AG09319 (cell line): ENCODE measurements at places on chromosomes 2 and 18.

- DNase-seq: no peak
Observed at GRCh38 chr2:168565112-168565511, 109.0 kb downstream of the CERS6 start.

DNA sequence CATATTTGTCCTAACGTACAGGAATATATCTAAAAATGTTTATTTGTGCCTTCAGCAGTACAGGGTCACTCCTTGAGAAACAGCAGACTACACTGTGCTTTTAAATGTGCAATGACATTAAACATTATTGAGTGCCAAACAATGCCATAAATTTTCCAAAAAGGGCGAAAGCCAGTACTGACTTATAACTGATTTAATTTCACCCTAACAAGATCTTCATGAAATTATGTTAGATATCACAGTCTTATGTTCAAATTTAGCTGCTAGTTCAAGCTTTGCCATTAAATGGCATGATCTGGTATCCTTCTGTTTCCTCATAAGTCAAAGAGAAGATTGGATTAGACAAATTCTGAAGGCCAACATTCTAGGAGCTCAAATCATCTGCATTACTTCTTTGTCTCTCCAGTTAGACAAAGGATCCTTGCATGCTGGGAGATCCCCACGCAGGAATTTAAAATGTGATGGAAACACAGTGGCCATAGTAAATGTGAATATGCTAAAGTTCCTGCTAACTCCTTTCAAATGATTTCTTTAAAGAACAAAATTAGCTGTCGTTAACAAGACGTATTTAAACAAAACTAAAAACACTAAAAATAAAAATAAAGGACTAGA is 129.3 kb upstream of the STON1 start:
- DNase-seq: no peak

DNA sequence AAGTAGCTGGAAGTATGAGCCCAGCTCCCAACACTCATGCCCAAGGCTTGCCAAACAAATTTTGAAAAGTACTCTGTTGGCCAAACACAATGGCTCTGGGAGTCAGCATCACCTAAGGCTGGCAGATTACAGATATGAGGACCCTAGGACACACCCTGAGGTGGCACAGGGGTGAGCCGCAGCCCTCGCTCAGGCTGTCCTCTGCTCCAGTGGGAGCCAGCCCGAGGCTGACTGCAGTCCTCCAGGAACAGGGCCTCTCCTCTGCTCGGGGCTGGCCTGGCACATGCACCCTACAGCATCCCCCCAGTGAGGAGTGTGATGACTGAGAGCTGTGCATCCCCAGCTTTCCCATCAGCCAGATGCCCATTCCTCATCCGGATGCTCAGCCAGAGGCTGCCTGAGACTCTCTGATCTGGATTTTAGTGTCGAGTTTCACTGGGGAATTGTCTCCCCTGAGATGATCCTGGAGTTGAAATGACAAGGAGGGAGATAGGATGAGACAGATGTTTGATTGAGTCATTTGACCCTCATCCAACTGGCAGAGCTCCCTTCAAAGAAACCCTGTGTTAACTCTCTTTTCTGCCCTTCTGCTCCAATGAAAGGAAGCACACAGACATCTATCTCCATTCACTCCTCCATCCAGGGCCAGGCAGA is 269.3 kb upstream of the NCKAP5 start:
- DNase-seq: no peak

DNA sequence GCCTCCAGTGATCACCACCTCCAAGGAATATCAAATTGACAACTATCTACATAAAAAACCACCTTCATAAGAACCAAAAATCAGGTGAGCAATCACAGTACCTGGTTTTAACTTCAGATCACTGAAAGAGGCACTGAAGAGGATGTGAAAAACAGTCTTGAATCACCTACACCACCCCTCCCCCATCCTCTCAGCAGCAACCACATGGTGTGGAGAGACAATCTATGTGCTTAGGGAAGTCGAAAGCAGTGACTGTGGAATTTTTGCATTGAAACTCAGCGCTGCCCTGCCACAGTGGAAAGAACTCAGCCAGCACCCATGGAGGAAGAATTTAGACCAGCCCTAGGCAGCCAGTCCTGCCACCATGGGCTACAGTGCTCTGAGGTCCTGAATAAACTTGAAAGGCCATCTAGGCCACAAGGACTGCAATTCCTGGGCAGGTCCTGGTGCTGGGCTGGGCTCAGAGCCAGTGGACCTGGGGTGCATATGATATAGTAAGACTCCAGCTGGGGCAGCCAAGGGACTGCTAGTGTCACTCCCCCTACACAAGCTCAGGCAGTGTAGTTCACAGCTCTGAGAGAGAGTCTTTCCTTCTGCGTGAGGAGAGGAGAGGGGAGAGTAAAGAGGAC is 75.6 kb downstream of the ATL2 start:
- no peak for DNase-seq

DNA sequence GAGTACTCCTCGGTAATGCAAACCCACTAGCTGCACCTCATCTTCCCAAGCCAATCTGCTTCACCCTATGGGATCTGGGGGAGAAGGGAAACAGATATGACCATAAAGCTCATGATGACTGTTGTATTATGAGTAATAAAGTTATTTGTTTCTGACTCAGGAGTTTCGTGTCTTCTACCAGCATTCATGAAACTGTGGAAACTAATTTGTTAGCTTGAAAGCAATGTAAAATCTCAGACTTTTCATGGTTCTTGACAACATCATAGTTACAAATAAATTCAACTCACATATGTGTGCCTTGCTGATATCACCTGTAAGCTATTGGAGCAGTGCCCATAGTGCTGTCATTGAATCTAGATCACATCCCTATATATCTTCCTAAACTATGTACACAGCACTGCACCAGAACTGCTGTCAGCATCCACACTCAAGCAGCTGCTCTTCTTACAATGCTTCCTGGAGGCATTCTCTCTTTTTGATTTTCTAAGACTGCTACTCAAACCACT is 135.6 kb upstream of the KYNU start:
- DNase-seq: no peak

GRCh38 chr18:63291278-63291677 is 28.3 kb downstream of the BCL2 start:
- DNase-seq: no peak

DNA sequence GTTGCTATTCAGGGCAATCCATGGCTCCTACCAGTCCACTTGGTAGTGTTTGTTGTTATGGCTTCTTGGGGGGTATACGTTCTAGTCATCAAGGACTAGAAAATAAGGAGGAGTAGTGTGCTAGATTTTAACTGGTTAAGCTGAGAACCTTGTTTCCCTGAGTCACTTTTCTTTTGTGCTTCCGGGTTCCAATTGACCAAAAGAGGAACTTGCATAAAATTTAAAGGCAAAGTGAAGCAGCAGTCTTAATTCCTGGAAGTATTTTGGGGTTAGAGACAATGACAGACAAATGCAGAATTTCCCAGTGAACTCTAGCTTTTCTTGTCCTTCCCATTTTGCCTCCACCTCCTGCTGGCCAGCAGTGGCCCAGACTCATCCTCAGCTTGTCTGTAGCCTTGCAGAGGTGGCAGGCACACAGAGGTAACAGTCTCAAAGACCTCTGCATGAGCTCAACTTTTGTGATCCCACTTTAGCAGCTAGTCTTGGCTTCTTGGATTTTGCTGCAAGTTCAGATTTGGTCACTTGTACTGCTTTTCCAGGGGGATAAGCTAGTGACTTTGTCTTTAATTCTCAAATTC is 1105.8 kb upstream of the NXPH2 start:
- no peak for DNase-seq

DNA sequence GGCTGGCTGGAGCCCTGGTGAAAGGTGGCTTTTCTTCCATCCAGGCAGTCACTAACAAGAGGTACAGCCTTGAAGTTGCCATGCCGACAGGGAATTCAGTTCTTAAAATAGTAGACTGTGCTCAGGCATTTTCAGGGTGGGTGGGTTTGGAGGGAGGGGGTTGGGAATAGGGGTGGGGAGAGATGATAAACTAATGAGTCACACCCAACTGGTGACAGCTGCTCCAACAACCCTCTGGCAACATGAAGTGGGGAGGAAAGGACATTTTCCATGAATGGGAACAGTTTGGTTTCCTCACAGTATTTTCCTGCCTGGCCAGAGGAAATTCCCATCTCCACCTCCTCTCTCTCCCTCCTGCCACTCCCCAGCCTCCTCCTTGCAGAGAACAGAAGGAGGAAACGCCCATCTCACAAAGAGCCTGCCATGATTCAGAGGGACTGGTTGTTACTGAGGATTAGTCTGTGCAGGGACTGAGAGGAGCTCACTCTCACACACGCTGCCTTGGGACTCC is 113.0 kb upstream of the SLC1A4 start:
- no peak for DNase-seq

GRCh38 chr2:88671786-88672427 is 19.6 kb upstream of the RPIA start:
- DNase-seq: no peak

- DNase-seq: no peak
Observed at GRCh38 chr2:238584617-238585016, 157.9 kb downstream of the ASB1 start.

- no peak for DNase-seq
Observed at GRCh38 chr2:199206536-199206935, 251.2 kb downstream of the SATB2 start.

DNA sequence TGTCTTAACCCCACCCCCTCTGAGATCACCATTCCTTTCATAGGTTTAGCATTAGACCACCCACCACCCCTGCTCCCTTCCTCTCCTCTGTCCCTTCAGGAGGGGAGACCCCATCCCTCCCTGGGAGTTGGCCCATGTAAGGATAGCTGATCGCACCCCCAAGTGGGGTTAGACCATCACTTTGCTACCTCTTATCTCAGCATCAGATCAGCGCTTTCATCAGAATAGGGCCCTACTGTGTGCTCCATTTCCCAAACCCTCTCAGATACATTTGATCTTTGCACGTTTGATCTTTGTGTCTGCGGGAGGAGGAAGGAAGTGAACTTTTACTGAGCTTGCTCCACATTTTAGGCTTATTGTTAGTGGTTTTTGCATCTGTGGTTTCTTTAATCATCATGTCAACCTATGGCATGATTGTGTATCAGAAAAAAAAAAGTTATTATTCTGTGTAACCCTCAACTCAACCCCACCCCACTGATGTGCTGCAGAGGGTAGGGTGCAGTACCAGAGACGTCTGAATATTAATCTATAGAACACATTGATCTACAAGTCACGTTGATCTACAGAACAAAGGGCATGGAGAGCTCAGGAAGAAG is 81.2 kb downstream of the PDCL3 start:
- DNase-seq: no peak

DNA sequence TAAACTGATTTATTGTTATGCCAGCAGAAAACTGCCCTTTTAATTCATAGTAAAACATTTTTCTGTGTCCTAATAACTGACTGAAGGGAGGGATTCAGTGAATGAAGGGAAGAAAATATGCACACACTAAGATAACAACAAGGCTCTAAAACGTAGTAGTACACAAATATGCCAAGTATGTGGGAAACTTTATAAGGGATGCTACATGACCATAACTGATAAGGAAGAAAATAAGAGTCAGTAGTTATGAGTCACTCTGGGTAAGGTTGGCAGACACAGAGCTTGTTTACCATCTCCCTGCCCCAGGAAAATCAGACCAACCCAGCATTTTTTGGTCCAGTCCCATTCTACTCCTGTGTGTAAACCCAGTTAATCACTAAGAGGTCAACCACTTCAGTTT is 124.2 kb downstream of the RPRM start:
- no peak for DNase-seq

- peak; percentile 40 for DNase-seq
Observed at GRCh38 chr2:128510701-128511397, 192.2 kb upstream of the HS6ST1 start.

GRCh38 chr2:50059462-50059861 is 905.1 kb upstream of the FSHR start:
- no peak for DNase-seq

GRCh38 chr2:120445449-120446143 is 99.7 kb downstream of the INHBB start:
- no peak for DNase-seq

DNA sequence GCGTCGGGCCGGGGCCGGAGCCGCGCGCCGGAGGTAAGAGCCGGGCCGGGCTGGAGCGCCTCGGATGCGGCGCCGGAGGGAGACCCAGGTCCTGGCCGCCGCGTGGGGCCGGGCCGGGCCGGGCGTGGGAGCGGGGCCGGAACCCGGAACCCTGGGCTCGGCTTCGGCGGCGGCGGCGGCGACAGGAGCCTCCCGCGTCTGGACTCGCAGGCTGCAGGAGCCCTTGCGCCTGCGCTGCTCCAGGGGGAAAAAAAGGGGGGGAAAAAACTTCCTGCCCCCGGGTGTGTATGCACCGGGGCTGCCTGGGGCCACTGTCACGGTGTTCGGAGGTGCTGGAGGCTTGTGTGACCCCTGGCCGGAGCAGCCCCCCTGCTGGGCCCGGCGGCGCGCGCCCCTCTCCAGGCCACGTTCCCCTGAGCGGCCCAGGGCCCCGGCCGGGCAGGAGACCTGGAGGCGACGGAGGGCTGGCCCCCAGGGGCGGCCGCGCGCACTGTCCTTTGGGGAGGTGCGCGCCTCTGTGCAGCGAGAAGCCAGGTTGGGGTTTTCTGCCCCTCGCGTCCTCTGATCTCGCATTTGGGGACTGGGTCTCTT is 864 bp downstream of the KLHL29 start:
- no peak for DNase-seq

DNA sequence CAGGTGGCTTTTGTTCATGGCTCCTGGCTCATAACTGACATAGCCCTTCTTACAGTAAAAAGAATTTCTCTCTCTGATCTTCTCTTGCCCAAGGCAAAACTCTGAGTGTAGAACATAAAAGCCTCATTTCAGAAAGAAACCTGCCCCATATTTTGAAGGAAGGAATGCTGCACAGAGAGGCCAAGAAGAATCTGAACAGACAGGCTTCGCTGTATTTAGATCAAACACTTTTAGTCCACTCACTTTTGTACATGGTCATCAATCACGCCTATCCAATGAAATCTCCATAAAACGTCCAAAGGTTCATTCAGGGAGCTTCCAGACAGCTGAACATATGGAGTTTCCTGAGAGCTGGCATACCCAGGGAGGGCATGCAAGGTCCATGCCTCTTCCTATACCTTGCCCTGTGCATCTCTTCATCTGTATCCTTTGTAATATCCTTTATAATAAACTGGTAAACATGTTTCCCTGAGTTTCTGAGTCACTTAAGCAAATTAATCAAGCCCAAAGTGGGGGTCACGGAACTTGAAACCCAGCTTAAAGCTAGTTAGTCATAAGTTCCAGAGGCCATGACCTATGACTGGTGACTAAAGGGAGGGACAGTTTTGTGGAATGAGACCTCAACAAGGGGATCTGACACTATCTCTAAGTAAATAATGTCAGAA is 62.5 kb upstream of the TMEM247 start:
- DNase-seq: no peak

- DNase-seq: no peak
Observed at GRCh38 chr2:95277246-95277906, 3.1 kb downstream of the PROM2 start.

DNA sequence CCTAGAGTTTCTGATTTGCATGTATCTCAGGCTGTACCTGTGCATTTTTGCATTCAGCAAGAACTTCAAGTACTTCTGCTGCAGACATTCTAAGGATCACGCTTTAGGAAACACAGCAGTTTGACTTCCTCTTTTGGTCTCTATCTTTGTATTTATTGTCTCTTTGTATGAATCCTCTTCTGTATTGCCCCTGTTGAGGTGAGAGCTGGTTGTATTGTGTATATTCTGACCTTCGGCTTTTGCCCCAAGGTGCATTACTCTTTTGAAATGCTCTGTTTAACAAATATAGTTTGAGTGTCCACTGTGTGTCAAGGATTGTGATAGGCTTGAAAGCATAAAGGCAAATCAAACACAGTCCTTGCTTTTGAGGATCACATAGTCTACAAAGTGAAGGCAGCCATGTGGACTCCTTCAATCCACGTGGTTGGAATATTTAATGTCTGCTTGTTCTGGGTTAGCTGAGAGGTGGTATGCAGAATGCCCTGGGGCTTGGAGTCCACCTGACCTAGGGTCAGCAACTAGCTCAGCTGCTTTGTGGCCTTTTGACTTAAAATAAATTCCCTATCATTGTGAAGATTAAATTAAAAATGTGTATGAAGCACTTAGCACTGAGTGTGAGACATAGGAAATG is 108.1 kb downstream of the LYPD6 start:
- DNase-seq: no peak
